ENCODE measurements at places on chromosomes 7 and 10.
A peak's percentile ranks its signal among the peaks of the same experiment; 100 is the strongest.

DNA sequence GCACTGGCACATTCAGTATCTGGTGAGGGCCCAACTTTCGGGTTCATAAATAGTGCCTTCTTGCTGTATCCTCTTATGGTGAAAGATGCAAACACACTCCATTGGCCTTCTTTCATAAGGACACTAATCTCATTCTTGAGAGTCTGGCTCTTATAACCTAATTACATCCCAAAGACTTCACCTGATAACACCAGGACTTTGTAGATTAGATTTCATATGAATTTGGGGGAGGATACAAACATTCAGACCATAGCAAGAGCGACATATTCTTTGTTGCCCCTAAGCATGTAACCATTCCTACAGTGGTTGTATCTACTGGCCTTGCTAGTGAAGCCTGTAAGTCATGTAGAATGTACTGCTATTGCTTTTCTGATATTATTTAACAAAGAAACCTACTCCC, 525.2 kb downstream of the GFRA1 start:
- no peak for DNase-seq

DNA sequence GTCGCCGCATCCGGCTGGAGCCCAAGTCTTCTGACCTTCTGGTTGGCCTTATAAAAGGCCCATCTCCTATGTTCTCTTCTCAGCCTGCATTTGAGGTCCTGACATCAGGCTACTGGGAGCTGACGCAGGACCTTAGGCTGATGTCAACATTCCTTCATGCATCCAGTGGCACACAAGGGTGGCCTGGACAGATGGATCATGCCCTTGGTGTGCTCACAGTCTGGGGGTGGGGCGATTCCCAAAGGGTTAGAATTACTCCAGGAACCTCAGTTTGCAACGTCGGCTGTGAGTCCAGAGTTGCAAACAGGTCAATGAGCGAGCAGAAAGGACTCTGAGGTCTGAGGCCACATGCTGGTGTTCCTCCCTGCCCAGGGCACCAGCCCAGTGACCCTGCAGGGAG, 8.2 kb upstream of the CLIP2 start:
- no peak for DNase-seq

GRCh38 chr10:72639441-72639873, 13.6 kb upstream of the MICU1 start:
- no peak for DNase-seq

DNA sequence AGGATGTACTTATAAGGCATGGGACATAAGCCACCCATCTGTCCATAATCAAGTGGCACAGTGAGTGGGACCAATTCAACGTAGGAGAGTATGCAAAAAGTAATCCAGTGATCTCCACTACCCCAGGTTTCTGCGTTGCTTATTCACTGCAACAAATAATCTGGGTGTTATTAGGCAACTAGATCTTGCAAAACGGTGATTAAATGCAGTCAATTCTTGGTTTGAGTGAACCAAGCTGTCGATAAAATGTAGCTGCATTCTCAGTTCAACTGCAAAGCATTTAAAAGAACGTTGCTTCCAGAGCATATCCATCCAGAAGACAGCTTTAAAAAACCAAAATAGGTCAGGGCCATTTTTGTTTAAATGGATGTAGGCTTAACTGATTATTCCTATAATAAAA, 5.0 kb downstream of the LSMEM1 start:
- no peak for DNase-seq

GRCh38 chr10:60968504-60968903, 24.5 kb upstream of the RHOBTB1 start:
- DNase-seq = no peak

DNA sequence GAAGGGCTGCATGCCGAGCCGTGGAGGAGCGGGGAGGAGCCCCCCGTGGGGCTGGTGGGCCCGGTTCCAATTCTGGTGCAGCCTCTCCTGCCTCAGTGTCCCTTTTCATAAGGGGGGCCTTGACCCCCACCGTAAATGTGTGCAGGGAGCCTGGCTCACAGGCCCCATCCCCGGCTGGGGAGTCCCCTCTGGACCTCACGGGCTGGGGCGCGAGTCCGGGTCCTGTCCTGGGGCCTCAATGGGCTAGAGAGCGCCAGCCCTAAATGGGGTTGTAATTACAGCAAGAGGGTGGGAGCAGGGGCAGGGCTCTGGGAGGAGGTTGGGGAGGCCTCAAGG, 203.0 kb downstream of the ELFN1 start:
- DNase-seq = no peak

- DNase-seq = peak; percentile 85
Observed at GRCh38 chr7:141071260-141071854, 2.5 kb upstream of the TMEM178B start.

DNA sequence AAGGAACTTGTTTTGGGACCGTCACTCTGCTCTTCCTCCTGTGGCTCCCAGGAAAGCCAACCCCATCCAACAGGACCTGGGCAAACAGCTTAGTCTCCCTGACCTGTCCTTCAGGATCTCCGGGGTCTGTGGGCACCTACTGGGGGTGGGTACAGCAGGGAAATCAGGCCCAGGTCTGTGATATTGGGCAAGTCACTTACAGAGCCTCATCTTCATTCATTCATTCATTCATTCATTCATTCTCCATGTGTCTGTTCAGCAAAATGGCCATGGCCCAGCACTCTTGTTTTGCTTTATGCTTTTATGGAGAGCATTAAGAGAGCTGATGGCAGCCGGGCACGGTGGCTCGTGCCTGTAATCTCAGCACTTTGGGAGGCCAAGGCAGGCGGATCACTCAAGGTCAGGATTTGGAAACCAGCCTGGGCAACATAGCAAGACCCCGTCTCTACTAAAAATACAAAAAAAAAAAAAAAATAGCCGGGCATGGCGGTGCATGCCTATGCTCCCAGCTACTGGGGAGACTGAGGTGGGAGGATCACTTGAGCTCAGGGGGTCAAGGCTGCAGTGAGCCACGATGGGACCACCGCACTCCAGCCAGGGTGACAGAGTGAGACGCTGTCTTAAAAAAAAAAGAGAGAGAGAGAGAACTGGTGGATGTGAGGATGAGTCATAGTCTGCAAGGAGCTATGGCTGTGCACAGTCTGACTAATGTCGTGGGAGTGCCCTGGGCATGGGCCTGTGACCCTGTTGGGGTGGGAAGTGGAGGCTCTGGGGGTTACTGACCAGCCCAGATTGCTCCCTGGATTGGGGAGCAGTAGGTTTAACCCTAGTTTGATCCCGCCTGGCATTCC, 54.3 kb downstream of the CLIP2 start:
- DNase-seq = no peak

DNA sequence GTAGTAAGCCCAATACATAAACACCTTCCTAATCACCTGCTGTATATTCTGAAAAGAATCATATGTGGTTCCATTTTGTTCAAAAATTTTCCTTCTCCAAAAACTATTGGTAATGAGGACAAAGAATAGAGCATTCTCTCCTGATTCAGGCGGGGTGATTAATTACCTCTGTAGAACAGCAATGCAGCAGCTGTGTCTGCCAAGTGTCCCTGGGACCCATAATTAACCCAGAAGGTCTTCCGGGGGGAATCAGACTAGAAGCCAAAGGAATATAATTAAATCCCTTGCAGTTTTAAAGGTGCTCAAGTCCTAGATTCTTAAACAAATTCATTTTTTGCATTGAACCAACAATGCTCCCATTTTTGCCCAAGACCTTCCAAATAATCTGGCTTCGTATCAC, 60.3 kb upstream of the ABLIM1 start:
- DNase-seq = peak; percentile 13

DNA sequence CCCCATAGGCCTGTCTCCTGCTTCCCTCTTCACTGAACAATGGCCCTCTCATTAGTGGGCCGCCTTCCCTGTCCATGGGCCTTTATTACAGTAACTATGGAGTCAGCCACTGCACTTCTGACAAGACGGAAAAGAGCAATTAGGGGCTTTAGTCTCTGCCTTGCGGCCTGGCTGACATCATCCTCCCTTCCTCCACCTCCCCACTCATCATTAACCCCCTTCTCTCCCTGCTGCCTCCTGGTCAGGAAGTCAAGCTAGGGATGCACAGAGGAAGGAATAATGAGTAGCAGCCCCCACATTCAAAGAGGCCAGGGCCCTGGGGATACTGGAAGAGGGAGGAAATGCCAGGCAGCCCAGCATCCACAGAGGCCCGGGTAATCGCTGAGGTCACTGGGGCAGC, 101.6 kb upstream of the PLXNA4 start:
- no peak for DNase-seq

- no peak for DNase-seq
Observed at GRCh38 chr10:63286754-63287264, 153.7 kb downstream of the NRBF2 start.

GRCh38 chr7:110693344-110693743, 397.6 kb upstream of the LRRN3 start:
- DNase-seq = peak; percentile 54

DNA sequence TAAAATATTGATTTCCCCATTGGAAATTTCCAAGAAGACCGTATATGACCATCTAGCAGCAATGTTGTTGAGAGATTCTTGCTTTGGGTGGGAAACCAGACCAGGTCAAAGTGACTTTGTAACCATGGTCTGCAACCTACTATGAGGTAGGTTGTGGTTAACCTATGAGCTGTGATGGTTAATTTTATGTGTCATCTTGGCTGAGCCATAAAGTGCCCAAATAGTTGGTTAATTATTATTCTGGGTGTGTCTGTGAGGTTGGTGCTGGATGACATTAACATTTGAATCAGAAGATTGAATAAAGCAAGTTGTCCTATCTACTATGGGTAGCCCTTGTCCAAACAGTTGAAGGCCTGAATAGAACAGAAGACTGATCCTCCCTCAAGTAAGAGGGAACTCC, 18.3 kb upstream of the RALA start:
- DNase-seq = no peak

DNA sequence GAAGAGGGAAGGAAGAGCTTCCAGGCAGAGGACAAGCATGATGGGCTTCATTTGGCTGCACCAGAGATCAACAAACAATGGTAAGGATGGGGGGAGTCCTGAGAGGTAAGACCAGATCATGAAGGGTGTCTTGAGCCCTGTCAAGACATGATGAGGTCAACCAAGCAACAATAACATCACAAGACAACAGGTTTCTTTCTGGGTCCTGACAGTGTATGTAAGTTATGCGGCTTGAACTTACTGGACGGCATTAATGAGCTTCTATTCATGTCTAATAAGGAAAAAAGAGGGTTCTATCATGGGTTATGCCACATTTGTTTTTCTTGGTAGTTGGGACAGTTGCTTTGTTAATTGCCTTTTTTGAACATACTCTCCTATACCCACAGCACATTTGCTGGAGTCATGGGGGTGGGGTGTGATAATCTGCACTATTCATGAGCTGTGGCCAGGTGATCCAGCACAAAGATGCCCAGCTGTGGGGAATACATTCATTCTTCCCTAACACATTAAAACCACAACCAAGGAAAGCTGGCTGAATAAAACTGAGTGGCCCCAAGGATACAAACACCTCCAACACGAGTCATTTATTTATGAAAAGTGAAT, 168.8 kb upstream of the KLF14 start:
- no peak for DNase-seq

GRCh38 chr10:88971221-88972061, 18.9 kb upstream of the ACTA2 start:
- DNase-seq = no peak

DNA sequence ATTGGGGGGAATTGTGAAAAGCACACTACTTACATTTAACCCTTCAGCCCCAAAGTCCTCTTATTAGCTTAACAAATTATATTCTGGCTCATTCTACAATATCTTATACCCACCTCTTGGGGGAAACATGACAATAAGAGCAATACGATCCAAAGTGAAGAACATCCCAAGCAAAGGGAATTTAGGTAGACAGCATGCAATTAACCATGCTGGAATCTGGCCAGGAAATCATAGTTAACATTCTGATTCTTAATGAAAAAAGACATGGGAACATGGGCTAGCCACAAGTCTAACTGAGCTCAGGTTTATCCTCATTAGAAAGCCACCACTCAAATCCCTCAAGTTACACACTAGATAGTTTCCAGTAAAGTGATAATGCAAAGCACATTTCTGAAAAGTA, 241.9 kb upstream of the SLC26A5 start:
- DNase-seq = peak; percentile 7

DNA sequence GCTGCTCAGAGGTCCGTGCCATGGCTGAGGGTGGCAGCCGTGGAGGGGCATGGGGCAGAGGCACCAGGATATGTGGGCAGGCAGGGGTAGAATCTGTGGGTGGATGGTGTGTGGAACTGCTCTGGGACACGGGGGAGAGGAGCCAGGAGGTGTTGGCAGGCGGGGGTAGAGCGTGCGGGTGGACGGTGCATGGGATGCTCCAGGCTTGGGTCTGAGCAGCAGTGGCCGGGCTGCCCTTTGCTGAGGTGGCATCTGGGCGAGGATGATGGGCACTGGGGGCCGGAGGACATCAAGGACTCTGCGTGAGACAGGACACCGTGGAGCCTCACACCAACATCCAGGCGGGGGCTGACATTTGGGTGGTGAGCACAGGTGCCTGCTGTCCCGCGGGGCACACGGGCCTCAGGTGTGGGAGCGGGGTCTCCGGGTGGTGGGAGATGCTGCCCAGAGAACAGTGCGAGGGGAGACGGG, 46.2 kb downstream of the JAKMIP3 start:
- no peak for DNase-seq

- no peak for DNase-seq
Observed at GRCh38 chr7:34406848-34407530, 251.0 kb upstream of the NPSR1 start.

- no peak for DNase-seq
Observed at GRCh38 chr10:133444342-133445267, 9.1 kb upstream of the SCART1 start.

DNA sequence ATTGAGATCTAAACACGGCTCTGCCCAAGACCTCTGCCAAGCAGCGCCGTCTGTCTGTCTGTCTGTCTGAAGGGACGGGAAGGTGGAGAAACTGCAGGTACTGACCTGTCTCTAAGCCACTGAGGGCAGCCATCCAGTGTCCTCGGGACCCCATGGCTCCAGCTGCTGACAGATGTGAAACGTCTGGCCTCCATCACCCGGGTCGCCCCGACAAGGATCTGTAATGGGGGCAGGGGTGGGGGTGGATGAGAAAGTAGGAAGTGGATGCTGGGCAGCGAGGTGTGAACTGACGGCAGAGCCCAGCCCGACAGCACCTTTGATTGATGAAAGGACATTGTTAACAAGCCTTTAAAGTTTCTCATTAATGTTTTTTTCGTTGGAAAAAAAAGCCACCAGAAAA, 193.1 kb downstream of the EBF3 start:
- no peak for DNase-seq

- DNase-seq = no peak
Observed at GRCh38 chr10:11454958-11455566, 156.4 kb downstream of the USP6NL start.

DNA sequence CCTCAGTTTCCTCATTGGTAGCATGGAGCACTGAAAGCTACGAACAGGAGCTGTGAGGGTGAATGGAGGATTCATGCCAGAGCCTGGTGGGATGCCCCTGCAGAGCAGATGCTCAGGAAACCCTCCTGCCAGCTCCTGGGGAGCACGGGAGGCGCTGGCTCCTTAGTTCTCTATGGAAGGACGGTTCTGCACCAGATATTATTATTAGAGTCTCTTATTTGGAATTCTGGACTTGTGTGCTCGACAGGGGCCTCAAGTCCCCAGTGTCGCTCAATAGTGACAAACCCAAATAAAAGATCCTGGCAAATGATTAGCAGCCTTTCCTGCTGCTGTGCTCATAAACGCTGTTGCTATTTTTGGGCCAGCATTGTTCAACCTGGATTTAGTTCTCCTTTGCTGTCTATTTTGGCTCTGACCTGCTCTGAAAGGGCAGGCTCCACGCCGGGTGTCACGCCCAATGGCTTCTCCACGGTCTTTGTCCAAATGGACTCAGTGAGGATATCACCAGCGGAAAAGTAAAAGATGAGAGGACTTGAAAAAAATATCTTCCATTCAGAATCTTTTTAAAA, 23.0 kb upstream of the KLF6 start:
- DNase-seq = peak; percentile 74

- no peak for DNase-seq
Observed at GRCh38 chr10:21520949-21521348, 4.5 kb downstream of the SKIDA1 start.
